Stimulated activated naive CD4-positive, alpha-beta T cell treated with Interleukin-2 at 50 U/mL for 16 hours (primary cell): ENCODE measurements at places on chromosomes 2 and 18.
A peak's percentile ranks its signal among the peaks of the same experiment; 100 is the strongest.

DNA sequence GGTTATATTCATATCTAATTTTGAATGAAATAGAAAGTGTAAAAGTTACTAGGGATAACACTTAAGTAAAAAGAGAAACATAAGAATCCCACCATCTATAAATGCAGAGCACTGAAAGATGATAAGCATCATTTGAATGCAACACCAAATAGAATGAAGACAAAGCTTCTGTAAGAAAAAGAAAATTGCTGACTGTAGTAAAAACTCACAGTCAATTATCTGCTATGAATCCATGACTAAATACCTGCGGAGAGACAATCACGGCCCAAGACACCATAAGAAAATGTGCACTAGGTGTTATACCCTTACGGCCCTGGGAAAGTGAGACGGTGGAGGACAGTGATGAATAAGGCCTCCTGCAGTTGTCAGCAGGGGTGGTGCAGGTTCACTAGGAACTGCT, 45.4 kb upstream of the OSR1 start:
- no peak for DNase-seq

- DNase-seq: no peak
Observed at GRCh38 chr2:173953047-173953424, 12.1 kb downstream of the SP3 start.

GRCh38 chr2:101717071-101717845, 19.8 kb downstream of the MAP4K4 start:
- peak; percentile 26 for DNase-seq

DNA sequence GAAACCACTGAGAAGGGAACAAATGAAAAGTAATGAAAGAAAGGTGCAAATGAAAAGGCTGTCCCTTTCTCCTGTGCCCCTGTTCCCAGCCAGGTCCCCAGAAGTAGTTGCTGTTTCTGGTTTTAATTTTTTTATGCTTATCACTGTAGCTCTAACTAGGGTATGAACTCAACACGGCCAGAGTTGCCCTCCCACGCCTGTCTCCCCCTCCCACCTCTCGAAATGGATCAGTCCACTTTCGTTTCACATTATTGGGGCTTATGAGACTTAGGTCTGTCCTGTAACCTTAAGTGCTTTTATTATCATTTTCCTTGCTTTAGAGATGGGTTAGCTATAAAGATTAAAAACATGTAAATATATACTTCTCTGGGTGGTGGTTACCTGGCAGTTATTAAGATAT, 8.6 kb downstream of the RBFA start:
- no peak for DNase-seq

- no peak for DNase-seq
Observed at GRCh38 chr2:181807526-181807925, 84.0 kb upstream of the ITPRID2 start.

DNA sequence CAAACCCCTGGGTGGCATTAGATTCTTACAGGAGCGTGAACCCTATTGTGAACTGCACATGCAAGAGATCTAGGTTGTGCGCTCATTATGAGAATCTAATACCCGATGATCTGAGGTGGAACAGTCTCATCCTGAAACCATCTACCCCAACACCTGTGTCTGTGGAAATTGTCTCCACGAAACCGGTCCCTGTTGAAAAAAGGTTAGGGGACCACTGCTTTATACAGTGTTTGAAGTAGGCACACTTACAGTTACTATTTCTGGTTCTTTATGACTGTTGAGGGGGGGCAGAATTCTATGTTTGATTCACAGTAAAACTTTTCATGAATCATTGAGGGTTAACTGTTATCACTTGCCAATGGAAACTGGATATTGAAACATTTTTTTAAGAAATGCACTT, 72.0 kb downstream of the RIF1 start:
- no peak for DNase-seq
